ENCODE measurements at places on chromosomes 5 and 9. TPM values are rescaled to one million over a fixed set of nuclear protein-coding genes. Genes with fewer than 3 reads are reported as not detected.

DNA sequence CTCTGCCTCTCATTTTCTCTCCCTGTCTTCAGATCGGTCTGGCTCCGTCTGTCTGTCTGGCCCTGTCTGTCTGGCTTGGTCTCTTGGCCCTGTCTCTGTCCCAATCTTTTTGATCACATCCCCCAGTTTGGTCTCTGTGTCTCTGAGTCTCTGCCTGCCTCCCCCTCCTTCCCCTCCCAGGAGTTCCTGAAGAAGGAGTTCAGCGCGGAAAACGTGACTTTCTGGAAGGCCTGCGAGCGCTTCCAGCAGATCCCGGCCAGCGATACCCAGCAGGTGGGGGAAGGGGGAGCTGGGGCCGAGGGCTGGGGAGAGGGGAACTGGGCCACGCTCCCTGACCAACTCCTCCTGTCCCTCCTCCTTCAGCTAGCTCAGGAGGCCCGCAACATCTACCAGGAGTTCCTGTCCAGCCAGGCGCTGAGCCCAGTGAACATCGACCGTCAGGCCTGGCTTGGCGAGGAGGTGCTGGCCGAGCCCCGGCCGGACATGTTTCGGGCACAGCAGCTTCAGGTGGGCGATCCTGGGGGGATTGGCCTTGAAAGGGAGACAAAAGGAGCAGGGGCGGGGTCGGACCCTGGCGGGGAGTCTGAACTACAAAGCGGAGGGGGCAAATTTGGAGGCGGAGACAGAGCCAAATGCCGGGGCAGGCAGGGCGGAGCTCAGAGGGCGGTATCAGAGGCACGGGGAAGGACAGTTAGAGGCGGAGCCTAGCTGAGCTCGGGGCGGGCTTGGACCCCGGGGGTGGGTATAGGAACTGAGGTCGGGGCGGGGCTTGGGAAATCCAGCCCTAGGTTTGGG, 9.0 kb downstream of the RGS14 start:
- DNase-seq, result peak; percentile 77

DNA sequence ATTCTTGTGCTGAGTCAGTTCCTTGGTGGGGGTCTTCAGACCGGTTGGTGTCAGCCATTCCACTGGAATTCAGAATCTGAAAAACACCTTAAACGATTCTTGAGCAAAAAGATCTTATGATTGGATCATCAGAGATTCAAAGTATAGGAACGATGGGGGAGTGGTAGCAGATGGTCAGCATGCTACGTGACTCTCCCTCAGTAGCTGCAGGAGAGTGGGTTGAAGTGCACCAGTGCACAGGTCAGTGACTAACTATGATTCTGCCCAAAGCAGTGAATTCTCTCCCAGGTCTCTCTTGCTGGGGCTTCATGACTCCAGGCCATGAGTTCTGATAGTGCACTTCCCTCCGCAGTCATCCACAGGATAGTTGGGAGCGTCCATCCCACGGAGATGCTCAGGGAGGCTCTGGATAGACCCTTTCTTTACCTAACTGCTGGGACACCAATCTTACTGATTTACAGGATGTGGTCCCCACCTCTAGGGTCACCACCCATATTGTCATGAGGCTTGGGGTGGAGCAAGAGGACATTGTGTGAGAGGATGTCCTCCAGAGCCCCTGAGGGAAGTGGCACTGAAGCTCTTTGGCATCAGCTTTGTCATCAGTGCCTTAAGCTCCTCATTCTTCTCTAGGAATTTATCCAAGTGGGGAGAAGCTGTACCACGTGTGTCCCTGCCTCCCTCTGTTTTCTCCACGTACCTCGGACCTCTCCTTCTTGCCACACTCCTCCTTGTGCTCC, 62.0 kb downstream of the RASGRF2 start:
- DNase-seq, result no peak

DNA sequence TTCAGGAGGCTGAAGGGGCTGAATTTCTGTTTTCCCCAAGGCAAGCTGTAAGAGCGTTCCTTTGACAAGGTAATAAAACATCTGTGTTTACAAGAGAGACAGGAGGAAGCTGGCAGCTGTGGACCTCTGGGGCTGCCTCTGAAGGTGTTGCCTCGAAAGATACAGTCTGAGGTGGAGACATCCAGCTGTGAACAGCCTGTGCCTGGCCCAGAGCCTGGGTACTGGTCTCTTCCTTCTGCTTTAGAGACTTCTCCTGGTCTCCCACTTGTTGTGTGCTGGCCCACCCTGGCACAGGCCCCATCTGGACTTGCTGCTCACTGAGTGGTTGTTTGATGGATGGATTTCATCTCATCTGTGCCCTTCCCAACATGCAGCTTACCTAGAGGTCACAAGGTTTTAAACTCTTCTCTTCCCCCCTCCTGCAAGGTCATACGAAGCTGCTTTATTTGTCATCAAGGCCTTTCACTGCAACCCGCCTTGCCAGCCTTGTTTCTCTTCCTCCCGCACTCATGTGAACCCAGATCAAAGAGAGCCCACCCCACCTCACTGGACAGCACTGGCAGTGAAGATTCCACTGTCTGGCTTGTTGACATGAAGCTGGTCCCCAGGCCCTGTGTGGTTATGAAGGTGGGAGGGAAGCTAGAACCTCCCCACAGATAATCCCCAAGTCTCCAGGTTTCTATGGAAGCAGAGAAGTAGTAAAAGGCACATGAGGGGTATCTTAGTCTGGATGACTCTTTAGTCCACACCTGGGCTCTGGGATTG, 35.0 kb upstream of the ALDH1B1 start:
- DNase-seq, result no peak

DNA sequence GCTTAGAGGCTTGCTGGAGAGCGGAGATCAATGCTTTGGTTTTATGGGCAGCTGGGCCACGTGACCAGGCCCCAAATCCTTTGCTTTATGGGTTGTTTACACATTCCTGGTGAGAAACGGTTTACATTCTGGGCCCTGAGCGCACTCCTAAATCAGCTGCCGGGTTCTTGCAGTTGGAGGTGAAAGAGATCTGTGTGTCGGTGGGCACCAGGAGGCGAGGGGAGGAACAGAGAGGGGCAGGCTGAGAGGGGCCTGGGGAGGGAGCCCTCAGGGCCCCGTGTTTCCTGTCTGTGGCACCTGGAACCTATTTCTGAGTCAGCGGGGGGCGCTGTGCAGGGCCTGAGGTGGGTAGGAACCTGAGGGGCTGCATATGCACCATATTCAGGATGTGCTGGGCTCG, 63.5 kb upstream of the HAND1 start:
- DNase-seq, result no peak

GRCh38 chr5:34691326-34691725, 35.2 kb downstream of the RAI14 start:
- no peak for DNase-seq

DNA sequence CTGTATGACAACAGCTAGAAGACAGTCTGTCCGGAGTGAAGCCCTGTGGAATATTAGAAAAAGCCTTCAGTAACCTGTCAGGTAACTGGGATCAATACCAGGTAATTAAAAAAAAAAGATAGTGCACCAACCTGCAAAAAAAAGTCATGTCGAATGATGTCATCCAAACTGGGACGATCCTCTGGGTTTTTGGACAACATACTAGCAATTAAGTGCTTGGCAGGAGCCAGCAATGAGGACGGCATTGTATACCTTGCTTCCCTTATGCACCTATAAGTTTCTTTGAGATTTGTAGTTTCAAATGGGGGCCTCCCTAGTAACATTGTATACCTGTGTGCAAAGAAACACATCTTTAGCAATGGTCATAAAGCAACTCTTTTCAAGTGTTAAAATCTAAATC, 2.8 kb downstream of the PLK2 start:
- DNase-seq, result no peak

GRCh38 chr9:70600506-70600905, 186.0 kb upstream of the KLF9 start:
- DNase-seq, result no peak

- no peak for DNase-seq
Observed at GRCh38 chr5:114727358-114727757, 365.5 kb downstream of the KCNN2 start.

DNA sequence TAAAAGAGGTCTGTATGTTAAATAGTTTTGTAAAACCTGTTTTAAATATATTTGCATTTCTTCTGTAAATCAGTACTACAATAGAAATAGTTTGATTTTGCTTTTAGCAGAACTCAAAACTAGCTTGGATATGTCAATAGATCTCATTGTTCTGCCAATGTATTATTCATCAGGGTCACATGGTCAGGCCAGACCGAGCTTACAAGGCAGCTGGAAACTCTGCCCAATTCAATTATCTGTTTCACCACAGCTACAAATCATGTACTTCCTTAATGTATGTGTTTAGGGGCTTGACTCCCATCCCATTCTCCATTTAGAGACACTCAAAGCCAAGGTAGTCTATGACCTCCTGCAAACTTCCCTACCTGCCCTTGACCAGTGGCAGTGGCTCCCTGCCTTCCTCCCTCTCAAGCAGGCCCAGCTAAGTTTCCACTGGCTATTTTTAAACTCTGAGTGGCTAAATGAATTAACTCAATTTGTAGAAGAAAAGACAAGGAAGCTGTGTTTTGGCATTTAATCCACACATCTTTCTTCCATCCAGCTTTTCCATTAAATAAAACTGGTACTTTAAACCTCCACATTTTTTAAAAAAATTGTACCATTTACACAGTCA, 46.4 kb upstream of the SELENOP start:
- no peak for DNase-seq

DNA sequence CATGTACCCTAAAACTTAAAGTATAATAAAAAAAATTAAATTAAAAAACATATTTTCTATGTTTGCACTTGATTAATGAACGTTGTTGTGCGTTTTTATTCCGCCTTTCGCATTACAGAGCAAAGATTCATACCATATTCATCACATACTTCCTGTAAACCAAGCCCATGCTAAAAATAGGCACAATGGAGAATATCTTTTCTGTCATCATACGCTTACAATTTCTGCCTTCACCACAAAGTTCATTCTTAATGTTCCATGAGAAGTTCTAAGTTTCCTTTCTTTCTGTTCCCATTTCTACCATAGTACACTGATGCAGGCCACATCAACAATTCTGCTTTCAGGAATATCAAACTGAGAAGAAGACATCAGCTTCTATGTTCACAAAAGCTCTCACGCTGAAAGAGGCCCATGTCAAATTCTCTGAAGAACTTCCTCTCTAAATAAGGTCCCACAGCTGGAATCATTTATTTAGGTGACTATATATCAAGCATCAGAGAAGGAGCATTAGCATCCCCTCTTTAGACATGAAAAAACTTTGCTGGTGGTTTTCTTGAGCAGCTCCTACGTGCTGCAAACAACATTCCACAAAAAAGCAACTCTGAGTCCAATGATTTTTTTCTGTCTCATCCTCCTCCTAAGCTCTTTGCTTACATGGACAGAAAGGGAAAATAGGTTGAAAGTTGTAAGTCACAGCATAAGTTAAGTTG, 456.4 kb downstream of the CDH10 start:
- DNase-seq, result no peak

DNA sequence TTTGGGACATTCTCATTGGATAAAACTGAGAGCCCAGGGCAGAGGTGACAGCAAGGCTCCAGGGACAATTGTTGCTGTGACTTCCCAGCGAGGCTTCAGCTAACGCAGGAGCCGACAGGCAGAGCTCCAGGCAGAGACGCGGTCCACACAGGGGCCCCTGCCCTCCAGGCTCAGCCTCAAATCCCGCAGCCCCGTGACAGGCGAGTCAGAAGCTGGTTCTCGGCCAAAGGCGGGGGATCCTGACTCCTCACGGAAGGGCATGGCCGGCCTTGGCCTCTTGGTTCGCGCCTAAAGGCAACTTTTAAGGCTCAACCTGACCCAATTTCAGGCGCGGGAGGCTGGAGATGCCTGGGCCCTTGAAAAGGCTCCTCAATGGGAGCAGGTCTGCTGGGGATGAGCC, 21.3 kb downstream of the SLC12A7 start:
- DNase-seq, result no peak

GRCh38 chr9:109510506-109510905, 12.4 kb upstream of the PTPN3 start:
- no peak for DNase-seq

Gene ZNF883
- polyA plus RNA-seq, result 12.1 TPM

DNA sequence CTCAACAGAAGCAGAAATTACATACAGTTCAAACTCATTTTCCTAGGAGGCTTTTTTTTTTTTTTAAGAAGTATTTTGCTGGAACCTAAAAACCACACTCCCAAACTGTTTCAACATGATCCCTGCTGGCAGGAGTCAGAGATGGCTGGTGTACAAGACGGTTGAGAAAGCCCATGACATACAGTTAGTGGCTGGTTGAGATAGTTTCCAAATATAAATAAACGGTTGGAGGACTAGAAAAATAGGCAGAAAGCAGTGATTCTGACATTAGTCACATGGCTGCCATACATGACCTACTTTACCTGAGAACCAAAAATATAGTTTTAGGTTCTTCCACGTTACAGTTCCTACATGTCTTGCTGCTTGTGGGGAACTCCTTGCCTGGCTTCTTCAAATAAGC, 31.7 kb upstream of the BASP1 start:
- no peak for DNase-seq

- DNase-seq, result peak; percentile 46
Observed at GRCh38 chr5:126656401-126657007, 55.8 kb downstream of the PHAX start.

DNA sequence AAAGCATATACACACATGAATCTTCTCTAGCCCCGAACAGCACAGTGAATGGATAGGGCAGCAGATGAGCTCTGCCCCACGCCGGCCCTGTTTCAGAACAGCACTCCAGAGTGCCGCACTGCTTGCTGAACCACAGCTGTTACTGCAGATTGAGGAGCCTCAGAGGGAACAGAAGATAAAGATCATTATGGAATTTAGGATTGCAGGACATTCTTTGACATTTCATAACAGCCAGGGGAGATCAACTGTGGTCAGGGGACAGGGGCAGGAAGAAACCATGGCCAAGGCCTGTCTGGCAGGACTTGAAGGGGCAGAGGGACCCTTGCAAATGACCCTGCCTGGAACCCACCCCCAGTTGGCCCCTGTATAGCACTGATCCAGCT, 20.6 kb downstream of the IRF1 start:
- no peak for DNase-seq

DNA sequence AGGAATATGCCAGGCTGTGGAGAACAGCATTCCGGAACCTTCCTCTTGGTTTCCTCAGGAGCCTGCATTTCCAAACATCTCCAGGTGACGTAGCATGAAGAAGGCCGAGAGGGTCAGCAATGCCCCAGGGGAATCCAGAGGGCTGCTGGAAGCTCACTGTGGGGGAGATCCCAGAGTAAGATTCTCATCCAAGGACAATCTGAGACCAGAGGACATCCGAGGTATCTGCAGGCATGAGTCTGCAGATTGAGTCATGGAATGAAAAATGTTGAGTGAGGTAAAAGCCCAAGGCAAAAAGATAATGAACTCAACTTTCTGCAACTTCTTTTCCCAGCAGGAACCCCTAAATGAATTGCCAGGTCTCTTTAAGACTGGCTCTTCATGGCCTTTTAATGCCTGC, 73.5 kb downstream of the KIF4B start:
- DNase-seq, result no peak

GRCh38 chr5:123476731-123477130, 35.2 kb upstream of the CSNK1G3 start:
- no peak for DNase-seq

Gene VLDLR
- 34.7 TPM for polyA plus RNA-seq

- DNase-seq, result no peak
Observed at GRCh38 chr9:98807070-98807813, at the start of gene GALNT12. Gene GALNT12, plus strand, starts transcription at chr9:98807670. Its CDS starts 29 bp downstream, at chr9:98807699.

- no peak for DNase-seq
Observed at GRCh38 chr5:1060535-1060981, 51.3 kb downstream of the SLC12A7 start.

- no peak for DNase-seq
Observed at GRCh38 chr9:98216391-98216790, 24.0 kb upstream of the CORO2A start.
